GM12892 (cell line): ENCODE measurements at places on chromosomes 5 and 9.

DNA sequence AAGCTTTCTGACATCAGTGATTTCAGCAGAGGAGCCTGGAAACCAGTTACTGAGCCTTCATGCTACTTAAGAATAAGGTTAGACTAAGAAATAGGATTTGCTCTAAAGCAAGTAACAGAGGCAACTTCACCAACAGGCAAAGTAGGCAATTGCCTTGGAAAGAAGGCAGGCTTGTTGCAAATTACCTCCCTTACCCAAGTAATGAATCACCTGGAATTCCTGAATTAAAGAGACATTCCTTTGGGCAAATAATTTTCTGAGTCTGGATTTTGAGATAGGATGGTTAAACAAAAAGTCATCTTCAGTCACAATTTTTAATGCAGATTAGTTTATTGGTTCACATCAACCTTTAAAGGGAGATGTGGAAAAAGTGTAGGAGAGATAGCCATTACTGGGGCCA is 92.8 kb downstream of the ITGA1 start:
- no peak for DNase-seq

DNA sequence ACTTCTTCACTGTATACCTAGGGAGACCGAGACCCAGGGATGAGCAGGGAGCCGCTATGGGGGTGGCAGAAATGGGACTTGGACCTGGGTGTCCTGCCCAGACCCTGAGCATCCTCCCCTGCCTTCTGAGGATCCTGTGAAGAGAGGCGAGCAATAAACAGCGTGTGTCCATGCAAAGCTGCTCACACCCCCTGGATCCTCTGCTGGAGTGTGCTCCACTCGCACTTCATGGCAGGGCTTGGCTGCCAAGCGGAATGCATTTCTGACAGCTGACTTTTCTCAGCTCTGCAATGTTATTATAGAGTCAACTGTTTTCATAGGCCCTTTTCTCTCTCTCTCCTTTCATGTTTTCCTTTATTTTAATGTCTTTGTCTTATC is 31.0 kb upstream of the ALDH1B1 start:
- no peak for DNase-seq

GRCh38 chr9:127176631-127177030 is 54.2 kb upstream of the ANGPTL2 start:
- DNase-seq: no peak

DNA sequence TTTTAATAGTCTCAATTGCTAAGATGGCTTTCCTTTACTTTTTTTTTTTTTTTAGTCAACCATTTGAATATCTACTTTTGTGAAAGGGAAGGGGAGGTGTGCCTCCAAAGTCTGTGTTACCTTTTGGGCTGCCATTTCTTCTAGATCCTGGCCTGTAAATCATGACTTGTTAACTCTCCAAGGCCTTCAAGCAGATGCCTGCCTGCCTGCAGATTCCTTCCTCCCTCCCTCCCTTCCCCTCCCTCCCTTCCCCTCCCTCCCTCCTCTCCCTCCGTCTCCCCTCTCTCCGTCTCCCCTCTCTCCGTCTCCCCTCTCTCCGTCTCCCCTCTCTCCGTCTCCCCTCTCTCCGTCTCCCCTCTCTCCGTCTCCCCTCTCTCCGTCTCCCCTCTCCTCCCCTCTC is 73.1 kb downstream of the COMMD10 start:
- no peak for DNase-seq

GRCh38 chr9:98888801-98889421 is 54.8 kb upstream of the COL15A1 start:
- DNase-seq: no peak
